Osteoblast (primary cell): ENCODE measurements at places on chromosomes 2 and 18.

GRCh38 chr2:239548451-239548871, 147.6 kb upstream of the HDAC4 start:
- DNase-seq = no peak

- no peak for DNase-seq
These were observed 71.3 kb downstream of the MRO start for GRCh38 chr18:50748243-50749229.

DNA sequence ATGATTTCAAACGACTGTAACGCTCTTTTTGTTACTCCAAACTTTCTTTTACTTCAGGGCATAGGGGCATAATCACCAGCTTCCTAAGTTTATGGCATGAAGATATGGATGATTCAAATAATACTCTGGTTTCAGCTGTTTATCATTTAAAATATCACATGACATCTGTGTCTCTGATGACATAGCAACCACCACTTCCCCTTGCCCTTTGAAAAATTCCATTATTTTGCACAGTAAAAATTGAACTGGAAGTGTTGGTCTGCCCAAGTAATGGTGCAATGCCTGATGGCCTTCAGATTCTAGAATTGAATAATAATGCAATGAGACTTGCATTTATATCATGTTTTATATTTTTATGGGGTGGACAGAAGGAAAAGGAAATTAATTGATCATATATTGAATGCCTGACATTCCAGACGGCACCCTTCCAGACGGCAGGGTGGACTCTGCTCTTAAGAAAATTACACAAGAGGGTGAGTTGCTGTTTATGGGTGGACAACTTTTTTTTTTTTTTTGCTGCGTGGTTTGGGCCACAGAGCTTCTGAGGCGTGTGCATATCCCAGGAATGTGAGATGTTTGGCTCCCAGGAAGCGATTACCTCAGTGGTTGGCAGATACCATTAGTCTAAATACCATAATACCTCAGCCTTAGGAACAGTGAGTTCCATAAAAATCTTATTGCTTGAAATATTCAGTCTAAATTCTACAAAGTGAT, 101.7 kb upstream of the ZNF521 start:
- DNase-seq = no peak

- DNase-seq = no peak
These were observed 427.9 kb downstream of the GALR1 start for GRCh38 chr18:77677536-77677935.

- no peak for DNase-seq
These were observed 42.7 kb upstream of the ATP9B start for GRCh38 chr18:79026491-79026890.

DNA sequence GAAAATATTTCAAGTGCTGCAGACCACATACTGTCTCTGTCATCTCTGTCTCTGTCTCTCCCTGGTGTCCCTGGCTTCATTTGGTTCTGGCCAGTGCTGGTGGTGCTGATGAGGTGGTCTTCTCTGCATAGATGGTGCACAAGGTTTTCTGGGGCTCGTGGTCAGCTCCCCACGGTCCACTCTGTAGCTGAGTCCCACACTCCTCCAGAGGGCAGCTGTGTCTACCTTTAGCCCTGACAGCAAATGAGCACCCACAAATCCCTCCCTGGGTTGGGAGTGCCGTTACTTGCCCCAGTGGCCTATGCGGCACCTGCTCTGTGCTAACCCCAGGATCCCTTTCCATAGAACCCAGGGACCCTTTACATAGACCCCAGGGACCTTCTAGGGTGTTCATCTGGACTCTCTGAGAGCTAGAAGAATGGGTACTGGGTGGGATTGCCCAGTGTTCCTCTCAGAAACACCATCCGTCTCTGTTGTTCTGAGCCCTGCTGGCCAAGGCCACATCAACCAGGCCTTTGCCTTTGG, 129.3 kb downstream of the CAPN13 start:
- no peak for DNase-seq
